ENCODE measurements at places on chromosomes 2 and 18.

GRCh38 chr18:48454261-48454757 lies 45.1 kb upstream of the ZBTB7C start:
- no peak for DNase-seq

DNA sequence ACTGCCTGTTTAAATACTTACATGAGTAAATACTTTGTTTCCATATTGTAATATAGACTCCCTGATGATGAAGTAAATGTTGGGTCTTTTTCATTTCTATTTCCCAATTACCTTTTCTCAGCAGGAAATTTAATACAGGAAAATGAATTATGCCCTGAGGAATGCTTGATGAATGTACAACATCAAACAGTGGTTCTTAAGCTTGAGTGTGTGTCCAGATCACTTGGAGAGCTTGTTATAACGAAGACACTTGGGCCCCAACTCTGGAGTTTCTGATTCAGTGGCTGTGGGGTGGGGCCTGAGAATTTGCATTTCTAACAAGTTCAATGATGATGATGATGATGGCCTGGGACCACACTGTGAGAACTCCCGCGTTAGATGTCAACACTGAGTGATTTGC lies 7.1 kb upstream of the ME2 start:
- no peak for DNase-seq

- no peak for DNase-seq
These were observed 789.4 kb downstream of the LRP1B start for GRCh38 chr2:141341444-141341843.

DNA sequence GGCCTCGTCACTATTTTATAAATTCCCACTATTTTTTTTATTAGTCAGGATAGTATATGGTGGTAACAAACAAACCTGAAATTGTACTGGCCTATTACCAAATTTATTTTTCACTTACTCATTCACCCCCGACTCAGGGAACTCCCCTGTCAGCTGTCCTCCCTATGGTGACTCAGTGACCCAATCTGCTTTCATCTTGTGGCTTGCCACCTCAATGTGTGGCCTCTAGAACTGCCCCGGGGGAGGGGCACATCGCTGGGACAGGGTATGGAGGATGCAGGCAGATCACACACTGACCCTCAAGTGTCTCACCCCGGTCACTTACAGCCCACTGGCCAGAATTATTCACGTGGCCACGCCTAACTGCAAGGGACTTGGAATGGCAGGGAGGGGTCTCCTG lies 71.6 kb downstream of the ACTR2 start:
- DNase-seq = no peak

DNA sequence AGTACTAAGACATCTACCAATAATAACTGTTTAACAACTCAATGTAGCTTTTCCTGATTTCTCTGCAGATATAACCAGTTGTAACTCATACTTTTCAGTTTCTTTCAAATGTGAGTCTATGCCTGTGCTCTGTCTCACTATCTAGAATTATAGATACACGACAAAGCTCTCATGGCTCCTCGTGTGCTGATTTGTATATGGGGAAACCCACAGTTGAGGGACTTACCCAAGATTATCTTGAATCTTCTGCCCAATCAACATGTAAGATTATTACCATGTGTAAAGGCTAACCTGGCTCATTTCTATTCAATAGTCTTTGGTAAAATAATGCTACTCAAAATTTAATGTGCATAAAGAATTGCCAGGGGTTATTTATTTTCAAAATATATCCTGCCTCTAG lies 554.4 kb downstream of the FBXO15 start:
- no peak for DNase-seq

- DNase-seq = no peak
These were observed 181.3 kb upstream of the LINC00305 start for GRCh38 chr18:64330161-64330560.

DNA sequence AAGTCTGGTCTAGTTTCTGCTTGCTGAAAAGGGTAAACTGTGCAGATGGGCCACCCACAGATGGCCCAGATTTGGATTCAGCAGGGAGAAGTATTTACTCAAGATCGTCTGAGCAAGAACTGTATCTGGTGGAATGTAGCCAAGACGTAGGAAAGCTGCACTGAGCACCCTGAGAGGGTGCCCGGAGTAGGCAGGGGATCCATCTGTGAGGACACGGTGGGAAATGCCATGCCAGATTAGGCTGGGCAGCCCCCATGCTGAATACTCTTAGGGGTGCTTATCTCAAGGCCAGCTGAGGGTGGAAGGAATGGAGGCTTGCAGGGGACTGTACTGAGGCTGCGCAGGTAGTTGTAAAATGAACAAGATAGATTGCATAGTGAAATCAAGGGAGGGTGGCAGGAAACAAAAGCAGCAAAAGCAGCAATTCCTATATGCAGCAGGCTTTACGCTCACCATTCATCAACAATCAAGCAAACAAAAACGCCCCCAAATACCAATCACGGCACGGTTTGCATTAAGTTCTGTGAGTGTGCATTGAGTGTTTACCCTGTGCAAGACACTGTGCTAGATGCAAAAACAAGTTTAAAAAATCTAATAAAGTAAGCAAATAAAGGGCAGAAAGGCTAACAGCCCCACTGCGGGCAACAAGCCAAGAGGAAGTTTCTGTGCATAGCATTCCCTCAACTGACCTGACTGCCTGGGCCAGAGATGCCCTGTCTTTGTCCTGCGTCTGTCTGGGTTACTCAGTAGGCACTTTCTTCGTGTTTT lies 32.2 kb upstream of the LPIN2 start:
- DNase-seq = no peak

DNA sequence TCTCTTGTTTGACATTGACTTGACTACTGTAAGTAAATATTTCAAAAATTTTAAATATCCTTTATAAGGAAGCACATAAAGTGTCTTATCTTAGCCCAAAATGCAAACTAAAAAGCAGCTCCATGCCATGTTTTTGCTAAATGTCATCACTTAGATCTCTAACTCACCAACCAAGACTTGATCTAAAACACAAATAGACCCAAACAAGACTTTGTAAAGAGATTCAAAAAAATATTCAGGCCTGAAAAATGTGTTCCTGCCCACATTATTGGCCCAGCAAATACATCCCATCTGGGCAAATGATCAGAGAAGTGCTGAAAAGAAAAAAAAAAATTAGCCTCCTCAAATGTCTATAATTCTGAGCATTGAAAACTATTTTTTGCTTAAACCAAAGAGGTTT lies 187.6 kb downstream of the MREG start:
- no peak for DNase-seq

DNA sequence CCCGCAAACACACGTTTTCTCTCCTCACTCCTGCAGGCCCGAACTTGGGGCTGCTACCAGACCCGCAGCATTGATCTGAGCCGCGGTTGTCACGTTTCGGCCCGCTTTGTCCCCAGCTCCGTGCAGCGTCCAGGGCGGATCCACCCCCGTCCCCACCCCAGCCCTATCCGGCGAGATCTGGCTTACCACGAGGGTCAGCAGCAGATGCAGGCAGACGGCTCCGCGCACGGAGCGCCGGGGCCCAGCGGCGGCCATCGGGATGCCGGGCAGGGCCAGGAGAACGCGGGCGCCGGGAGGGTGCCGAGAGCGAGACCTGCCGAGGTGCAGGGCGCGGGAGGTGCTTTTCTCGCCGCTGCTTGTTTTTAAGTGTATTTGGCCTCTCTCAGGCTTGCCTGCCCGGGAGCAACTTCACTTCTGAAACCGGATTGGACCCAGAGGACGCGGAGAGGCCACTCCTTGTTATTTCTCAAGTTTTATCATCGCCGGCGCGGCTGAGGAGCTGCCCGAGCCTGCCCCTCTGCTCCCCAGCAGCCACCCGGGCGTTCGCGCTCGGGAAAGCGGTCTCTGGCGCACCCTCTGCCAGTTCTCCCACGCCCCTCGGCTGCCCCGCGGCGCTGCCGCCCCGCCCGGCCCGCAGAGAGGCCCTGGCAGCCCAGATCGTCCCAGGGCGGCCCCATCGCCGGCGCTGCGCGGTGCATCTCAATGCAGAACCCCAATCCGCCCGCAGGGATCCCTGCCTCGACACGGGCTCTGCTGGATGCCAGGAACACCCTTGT lies at the start of gene DSC3:
Gene DSC3, minus strand, starts transcription at position 337 of the 776 bp plus-strand sequence. Its CDS starts 82 bp downstream, at position 255.
- DNase-seq = no peak

GRCh38 chr18:50724751-50725151 lies 95.1 kb downstream of the MRO start:
- no peak for DNase-seq

DNA sequence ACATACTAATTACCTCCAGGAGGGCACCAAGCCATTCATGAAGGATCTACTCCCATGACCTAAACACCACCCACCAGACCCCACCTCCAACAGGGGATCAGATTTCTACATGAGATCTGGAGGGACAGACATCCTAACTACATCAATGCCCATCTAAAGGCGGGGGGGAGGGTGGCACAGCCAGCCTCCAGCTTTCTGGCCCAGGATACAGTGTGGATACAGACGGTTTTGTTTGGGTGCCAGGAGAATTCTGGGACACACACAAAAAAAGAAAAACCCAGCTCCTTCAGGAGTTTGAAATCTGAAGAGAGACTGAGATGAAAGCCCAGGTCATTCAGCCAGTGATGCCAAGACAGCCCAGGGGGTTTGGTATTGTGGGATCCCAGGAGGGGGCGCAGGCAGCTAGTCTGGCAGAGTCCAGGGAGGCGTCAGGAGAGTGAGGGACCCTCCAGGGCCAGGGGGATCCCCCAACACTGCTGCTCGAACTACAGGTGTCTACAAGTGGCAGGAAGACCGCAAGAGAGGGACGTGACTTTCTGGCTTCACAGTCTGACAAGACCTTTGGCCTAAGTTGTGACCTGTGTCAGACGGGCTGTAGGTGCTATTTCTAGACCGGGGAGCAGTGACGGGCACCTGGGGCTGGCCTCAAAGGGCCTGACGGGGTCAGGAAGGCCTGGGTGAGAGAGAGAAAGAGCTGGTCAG lies 62.1 kb downstream of the NDUFA10 start:
- DNase-seq = no peak

DNA sequence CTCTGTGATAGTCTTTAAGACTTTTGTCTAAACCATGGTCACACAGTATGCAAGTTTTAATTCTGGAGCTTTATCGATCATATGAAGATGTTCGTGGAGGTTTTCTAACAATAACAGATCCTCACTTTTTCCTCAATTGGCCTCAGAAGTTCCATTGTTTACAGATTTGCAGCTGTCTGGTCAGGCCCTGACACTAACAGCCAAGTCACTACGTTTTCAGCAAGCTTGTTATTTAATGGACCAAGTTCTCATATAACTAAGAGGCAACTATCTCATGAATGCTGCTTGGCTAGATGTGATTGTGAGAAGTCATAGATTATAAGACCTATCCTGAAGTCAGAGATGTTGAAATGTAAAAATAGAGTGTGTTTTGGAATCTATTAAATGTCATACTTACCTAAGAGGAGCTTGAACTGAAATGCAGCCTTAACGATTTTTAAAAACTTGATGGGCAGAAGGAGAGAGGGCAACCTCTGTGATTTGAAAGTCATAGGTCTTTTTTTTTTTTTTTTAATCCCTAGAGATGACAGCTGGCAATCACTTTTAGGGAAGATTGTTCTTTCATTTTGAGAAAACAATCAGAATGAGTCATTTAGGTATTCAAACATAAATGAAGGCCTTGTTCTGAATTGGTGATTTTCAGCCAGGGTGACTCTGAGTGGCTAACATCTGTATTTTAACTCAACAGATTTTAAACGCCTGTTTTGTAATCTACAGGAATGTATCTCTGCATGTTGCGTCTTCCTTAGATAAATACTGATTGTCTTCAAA lies 48.4 kb upstream of the NEMP2 start:
- no peak for DNase-seq

DNA sequence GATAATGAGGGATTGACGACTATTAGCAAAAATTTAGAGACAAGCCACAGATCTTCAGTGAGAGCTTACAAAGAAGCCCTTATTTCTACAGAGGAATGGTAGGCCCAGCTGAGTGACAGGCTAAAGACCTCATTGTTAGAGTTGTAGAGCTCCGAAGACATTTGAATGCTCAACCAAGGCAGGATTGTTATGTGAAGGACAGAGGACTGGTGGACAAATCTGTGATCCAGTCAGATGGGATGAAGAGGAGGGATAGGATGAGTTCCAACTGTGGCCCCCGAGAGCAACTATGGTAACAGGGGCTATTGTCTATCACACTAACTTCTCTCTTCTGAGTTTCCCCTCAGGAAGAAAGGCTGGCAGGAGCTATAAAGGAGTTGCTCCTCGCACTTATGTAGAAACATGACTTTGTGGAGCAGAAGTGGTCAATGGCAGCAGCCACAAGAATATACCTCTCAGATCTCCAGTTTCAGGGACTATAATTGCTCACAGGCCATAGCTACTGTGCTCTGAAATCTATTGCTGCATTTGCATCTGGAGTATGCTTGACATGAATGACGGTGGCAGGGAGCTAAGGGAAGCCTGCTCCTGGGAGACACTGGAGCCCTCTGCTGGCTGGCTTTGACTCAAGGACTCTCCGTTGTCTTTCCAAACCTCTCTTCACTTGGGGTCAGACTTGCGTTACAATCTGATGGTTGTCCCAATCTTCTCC lies 50.3 kb upstream of the GREB1L start:
- no peak for DNase-seq

DNA sequence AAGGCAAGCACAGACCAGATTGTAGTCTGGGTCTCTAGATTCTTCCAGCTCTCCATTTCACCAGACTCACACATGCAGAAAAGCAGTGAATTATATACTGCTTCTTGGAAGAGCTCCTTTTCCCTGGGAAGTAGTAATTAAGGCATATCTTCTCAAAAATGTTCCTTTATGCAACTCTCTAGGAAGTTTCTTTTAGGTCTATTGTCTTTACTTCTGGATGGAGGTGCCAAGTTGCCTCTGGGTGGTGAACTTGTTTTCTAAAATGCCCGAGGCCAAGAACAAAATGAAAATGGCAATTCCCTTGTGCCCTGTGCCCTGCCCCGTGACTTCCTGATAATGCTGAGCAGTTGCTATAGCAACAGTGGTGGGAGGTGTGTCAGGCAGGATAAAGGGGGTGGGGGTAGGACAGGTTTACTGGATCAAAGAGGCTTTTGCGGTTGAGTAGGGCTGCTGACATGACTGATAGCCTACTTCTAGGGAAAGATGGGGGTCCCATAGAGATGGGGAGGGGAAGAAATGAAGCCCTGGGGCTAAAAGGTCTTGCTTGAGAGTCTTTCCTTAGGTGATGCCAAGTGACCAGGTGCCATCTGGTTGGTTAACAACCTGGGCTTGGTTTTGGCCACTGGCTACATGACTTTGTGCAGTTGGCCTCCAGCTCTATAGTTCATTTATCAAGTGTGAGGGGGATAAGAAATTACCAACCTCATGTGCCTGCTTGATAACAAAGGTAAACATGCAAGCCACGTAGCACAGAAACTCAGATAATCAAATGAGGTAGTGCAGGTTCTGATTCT lies 11.8 kb downstream of the IGFBP2 start:
- no peak for DNase-seq

DNA sequence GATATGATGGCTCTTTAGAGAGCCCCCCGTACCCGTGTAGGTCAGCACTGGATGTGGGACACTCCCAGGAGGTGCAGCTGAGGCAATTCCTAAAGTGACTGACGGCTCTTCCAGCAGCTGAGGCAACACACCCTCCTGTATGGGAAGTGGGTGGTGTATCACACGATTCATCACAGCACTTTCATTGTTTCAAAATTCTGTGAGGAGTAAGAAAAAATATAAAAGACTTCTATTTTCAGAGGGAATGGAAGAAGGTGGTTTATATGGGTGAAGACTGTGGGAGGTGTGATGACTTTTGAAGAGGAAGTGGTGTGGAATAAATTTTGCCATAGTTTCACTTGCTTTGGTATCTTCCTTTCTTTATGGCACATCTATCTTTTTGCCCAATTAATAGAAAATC lies 22.3 kb downstream of the QPCT start:
- no peak for DNase-seq

- DNase-seq = no peak
These were observed 223.6 kb upstream of the GULP1 start for GRCh38 chr2:188068093-188068492.

GRCh38 chr18:36655074-36655473 lies 173.7 kb downstream of the TPGS2 start:
- DNase-seq = no peak
